ENCODE measurements at places on chromosomes 1 and 21.

DNA sequence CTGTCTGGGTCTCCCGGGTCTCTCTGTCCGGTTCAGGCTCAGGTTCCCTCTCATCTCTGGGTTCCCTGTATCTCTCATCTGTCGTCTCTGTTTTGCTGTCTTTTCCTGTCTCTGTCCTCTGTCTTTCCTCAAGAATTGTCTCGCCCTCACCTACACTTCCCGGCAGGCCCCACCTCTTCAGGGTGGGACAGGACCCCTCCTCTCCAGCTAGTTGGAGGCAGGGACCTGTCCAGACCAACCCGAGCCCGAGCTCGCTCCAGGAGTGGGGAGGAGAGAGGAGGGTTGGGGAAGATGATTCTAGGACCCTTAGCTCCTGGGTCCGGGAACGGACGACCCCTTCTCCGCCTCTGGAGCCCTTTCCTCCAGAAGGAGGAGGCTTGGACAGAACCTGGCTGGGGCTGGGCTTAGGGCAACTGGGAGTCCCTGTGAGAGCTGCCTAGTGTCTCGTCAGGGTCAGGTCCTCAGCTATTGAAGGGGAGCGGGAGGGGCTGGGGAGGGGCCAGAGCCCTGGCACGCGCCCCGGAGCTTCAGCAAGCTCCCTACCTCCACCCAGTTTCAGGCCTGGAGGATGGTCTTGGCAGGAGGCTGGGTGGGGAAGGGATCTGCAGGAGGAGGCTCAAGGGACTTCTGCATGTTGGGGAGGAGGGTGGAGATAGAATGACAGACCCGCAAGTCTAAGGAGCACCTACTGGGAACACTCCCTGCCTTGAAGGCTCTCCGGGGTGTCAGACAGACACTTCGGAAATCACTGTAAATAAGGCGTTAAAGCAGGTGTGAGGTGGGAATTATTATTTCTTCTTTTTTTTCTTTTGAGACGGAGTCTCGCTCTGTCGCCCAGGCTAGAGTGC lies 26.3 kb upstream of the EPB41 start:
- DNase-seq, result no peak

- DNase-seq, result no peak
Measured at GRCh38 chr1:209042413-209042812, 541.1 kb upstream of the CAMK1G start.

GRCh38 chr21:35164971-35165483 lies 115.9 kb upstream of the RUNX1 start:
- no peak for DNase-seq

- no peak for DNase-seq
Measured at GRCh38 chr1:47881505-47882442, 115.4 kb downstream of the TRABD2B start.

DNA sequence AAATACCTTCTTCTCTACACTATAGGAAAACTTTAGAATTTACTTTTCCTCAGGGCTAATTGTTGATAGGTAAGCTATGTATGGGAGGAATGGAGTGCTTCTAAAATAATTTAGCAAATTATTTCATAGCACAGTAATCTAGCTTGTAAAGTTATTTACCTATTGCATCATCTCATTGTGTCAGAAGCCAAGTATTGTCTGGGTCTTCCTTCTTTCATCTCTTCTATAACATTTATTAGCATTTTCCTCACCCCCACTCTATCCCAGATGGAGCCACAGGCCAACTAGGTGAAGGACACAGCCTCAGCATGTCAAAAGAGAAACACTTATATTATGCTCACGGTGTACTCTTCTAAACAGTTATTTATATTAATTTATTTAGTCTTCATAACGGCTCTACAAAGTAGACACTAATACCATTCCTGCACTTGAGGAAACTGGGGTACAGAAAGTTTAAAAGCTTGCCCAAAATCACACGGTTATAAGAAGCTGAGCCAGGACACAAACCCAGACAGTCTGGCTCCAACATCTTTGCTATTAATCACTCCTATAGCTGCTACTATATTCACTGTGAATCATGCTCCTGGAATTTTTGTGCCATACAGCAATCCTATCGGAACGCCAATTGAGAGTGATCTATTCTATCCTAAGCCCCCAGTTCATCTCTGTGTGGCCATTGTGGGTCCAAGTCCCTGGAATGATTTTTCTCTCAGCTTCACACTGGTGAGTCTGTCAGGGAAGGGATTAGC lies 43.1 kb downstream of the OR10J5 start:
- no peak for DNase-seq

- no peak for DNase-seq
Measured at GRCh38 chr1:20821466-20821865, 34.4 kb upstream of the HP1BP3 start.

DNA sequence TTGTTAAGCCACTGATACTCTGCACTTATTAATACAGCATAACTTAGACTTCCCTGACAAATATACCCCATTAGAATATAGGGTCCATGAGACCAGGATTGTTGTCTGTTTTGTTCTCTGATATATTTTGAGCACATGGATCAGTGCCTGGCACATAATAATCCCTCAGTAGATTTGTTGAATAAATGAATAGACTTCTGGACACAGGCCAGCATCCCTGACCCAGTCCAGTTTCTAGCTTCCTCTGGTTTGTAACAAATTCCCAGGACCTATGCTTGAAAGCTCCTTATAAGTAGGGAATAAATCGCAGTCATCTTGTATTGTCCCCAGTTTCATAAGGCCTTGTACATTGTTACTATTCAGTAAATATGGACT lies 58.2 kb upstream of the GADD45A start:
- DNase-seq, result no peak

- DNase-seq, result no peak
Measured at GRCh38 chr1:160806784-160807183, 10.8 kb downstream of the LY9 start.

GRCh38 chr21:41726058-41726558 lies 40.7 kb downstream of the RIPK4 start:
- DNase-seq, result no peak

- no peak for DNase-seq
Measured at GRCh38 chr1:175146529-175147213, 45.9 kb downstream of the KIAA0040 start.

DNA sequence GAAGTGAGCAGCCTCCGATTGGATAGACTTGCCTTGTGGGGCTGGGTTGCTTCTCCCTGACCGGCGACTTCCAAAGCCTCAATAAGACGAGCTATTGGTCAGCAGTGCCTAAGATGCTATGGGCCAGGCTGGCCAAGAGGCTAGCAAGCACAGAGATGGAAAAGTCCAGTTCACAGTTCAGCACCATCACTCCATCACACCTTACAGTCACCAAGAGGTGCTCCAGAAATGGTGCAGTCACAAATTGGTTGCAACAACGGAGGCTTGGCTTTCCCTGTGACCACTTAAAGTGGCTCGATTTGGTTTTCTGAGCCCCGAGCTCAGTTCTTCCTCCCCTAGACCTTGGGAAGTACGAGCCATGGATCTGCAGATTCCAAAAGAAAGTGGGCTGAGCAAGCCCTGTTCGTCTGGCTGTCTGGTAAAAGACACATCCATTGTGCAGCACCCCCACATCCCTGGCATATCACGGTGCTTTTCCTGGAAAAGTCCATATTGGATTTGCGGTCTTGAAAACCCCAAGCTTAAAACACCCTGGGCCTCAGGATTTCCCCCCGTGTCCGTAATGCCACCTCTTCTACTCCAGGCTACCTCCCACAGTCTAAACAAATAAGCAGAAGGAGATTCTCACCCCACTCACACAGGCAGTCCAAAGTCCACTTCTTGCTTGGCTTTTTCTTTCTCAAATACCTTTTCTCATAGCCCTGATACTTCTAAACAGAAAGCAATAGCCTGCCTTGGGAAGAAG lies 1.3 kb downstream of the SLAMF1 start:
- no peak for DNase-seq

- DNase-seq, result no peak
Measured at GRCh38 chr1:227928811-227929375, 18.8 kb downstream of the WNT9A start.
